ENCODE measurements at places on chromosomes 5 and 9.

DNA sequence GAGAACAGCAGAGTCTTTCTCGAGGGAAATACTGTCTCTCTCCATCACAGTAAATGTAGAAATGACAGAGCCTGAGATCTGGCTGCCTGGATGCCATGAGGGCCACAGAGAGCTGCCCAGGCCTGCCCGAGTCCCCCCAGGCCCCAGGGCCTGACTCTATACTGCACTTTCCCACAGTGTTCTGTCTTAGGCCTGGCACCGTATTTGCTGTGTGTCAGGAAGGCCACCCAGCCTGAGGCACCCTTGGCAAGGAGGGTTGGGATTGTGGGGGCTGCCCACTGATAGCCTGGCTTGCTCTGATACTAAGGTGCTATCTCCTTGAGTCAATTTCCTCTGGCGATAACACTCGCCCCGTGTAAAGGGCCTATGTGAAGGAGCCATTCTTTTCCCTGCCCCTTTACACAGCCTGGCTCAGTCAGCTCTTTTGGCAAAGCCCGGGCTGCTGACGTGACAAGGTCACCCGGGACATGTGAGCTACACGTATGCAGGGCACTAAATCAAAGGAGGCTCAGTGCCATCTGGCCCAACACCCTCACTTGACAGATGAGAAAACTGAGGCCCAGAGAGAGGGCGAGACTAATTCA lies 630.1 kb upstream of the KLF4 start:
- no peak for DNase-seq

DNA sequence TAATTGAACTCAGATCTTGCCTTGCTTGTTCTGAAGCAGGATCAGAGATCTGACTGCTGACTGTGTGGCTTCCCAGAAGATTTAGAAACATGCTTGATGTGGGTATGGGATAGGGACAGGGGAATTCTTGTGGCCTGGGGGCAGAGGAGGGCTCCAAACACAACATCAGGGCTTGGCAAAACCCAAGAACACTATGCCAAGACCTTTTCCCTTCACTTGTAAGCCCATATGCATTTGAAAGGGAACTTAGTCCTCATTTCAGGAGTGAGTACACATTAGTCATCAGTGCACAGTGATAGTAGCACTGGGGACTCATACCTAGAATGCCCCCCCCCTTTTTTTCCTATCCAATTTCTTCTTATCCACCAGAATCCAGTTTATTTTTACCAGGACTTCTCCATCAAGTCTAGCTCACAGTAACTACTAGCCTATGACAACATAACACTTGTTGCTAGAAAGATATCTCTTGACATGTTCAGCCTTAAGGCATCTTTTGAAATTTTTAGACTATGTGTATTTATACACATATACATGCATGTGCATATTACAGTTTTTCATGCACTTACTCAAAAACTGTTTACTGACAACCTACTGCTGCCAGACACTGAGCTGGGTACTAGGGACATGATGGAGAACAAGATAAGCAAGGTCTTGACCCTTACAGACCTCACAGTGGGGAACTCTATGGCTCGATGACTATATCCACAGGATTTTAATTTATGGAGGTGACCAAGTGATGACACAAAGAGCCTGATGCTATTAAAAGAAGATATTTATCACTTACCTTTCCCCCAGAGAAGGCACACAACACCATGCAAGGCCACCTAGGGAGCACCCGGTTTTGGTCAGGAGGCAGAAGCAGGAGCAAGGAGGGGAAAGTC lies 158.3 kb upstream of the MAP3K1 start:
- no peak for DNase-seq

- no peak for DNase-seq
These were observed 28.8 kb upstream of the ROR2 start for GRCh38 chr9:91978740-91979414.

- no peak for DNase-seq
These were observed 95.2 kb downstream of the PDE6A start for GRCh38 chr5:149849280-149849965.

- no peak for DNase-seq
These were observed 18.7 kb upstream of the ITGA1 start for GRCh38 chr5:52769061-52769460.

DNA sequence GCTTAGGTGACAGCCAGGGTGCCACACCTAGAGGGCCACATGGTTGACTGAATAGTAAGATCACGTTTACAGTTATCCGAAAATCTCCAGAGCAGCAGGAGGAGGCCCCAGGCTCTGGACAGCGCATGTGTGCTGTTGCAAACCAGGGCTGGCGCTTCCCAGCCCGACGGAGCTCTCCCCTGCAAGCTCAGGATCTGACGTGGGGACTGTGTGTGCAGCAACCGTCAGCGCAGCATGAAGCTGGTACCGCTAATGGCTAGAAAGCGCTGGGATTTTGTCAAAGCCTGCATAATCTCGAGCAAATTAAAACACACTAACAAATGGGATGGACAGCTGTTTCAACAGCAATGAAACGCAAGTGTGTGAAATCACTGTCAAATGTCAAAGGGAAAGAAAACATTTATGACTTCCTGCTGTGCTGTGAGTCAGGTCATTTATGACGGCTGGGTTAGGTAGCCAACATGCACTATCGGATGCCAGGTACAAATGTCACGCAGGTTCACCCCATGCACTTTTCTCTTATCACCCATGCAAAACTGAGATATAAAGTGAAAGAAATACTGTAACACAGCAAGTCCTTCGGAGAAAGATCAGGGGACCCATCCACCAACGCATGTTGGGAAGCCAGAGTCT lies 7.5 kb downstream of the SURF4 start:
- DNase-seq = no peak

DNA sequence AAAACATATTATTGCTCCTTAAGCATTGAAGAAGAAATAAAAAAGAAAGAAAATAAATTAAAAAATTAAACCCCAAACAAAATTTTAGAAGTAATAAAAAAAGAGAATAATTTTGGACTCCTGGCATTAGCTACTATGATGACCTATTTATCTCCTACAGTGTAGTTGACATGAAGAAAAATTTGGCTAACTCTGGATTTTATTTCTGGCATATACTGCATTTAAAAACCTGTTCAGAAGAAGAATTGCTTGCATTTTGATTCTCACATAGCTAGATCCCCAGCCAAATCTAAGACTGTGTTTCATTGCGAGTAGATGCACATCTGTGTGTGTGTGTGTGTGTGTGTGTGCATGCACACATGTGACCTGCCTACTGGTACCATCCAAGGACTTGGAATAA lies 30.1 kb upstream of the GABRG2 start:
- no peak for DNase-seq
